ENCODE measurements at places on chromosomes 2 and 18.

DNA sequence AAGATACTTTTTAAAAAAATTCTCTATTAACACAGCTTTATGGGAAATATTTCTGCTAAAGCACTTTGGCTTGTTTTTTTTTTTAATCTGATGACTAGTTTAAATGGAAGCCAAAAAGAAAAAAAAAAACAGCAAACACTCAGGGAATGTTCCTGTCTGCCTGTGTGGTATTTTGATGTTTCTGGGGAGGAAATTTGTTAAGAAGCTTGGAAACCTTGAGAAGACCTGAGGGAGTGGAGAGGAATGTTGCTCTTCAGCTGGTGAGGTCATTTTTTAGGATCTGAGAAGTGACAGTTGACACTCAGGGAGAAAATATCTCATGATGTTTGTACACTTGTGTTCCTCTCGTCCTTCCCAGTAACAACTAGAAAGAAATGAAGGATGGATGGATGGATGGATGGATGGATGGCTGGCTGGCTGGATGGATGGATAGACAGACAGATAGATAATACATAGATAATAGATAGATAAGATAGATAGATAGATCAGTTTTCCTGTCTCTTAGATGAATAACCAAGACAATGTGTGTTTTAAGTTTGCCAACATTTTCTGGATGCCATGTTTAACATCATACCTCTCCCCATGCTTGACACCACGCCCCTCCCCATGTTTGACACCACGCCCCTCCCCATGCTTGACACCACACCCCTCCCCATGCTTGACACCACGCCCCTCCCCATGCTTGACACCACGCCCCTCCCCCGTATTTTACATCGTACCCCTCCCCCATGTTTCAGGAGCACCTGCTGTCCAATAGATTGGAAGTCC is 84.8 kb downstream of the CTIF start:
- peak; percentile 60 for DNase-seq

- DNase-seq, result peak; percentile 62
These were observed 1.4 kb downstream of the CYRIA start for GRCh38 chr2:16664052-16664731.

GRCh38 chr2:193561054-193561453 is 1366.3 kb upstream of the TMEFF2 start:
- DNase-seq, result no peak

DNA sequence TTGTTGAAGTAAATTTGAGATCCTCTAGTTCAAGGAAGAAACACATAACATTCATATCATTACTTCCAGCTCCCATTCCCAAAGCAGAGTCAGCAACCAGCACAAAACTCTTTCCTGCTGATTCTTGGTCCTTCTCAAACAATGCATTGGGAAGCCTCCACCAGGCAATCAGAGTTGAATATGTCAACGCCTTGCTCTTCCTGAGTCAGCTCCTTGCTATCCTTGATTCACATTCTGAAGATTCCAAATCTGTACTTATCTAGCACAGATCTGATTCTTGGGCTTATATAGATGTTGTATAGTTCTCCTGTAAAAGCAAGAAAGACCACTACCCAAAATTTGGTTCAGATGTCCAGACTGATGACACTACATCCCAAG is 29.6 kb downstream of the CFAP210 start:
- no peak for DNase-seq

DNA sequence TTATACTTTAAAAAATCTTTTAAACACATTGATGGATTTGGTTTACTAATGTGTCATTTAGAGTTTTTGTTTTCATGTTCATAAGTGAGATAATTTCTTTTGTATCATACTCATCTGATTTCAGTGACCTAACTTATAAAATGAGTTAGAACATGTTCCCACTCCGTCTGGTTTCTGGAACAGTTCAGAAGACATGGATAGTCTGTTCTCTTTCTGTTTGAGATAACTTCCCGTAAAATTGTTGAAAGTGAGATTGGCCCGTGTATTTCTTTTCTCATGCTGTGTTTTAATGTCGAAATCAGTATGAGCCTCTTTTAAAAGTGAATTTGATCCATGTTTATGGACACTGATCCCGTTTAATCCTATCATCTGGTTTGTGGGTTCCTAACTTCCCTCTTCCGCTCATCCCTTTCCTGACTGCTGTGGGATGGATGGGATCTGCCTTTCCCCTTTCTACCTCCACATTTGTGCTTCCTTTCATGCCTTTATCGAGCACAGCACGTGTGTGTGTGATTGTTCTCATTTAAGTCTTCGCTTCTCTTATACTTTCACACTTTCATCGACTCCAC is 78.9 kb downstream of the COPS8 start:
- DNase-seq, result no peak

DNA sequence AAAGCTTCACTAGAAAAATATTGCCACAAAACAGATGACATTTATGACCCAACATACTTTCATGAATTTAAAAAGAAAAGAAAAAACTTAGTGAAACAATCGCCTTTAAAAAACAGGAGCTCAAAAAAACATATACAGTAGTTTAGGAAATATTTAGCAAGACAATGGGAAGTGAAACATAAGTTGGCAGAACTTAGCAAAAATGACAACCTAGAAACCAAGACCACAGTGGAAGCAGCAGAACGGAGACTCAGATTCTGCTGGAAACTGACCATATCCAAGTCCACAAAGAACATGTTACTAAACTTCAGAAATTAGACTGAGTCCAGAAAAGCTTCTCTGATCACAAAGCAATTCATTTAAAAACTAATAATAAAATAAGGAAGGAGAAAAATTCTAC is 41.8 kb upstream of the CTAGE1 start:
- DNase-seq, result no peak

DNA sequence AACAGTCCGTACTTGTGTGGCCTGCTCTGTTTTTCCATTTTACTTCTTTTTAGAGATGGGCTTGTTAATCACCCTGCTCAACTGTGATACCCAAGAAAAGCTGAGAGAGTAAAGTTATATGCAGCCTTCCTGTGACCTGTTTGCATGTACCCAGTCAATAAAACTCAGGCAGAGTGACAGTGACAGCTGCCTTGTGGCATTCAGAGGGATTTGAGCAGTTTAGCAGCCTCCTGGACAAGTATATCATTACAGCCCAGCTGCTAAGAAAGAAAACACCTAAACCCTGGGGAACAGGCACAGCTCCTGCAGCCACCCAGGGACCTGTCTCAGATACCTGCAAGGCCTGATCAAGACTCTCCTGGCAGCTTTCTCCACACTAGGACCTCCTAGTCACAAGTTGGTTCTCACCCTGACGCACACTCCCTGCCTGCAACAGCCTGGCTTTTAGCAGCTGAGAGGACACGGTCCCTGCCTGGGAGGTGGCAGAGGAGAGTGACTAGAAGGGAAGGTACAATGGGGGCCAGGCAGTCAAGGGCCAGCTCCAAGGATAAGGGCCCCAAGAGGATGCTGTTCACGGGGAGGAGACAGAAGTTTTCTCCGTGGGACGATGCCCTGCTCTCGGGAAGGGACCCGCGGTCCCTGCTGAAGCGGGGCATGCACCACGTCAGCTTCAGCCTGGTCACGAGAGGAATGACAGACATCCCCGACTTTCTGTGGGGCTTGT is at the start of gene LRRC30:
TSS of gene LRRC30 (plus strand) at position 464 of the 724 bp plus-strand sequence. CDS start at position 514, 50 bp downstream.
- DNase-seq, result no peak

GRCh38 chr2:218485986-218486667 is 67.2 kb downstream of the VIL1 start:
- no peak for DNase-seq

GRCh38 chr18:75504469-75504868 is 77.0 kb upstream of the SMIM21 start:
- no peak for DNase-seq

All from A172 (cell line).